ENCODE measurements at places on chromosomes 1 and 21.

DNA sequence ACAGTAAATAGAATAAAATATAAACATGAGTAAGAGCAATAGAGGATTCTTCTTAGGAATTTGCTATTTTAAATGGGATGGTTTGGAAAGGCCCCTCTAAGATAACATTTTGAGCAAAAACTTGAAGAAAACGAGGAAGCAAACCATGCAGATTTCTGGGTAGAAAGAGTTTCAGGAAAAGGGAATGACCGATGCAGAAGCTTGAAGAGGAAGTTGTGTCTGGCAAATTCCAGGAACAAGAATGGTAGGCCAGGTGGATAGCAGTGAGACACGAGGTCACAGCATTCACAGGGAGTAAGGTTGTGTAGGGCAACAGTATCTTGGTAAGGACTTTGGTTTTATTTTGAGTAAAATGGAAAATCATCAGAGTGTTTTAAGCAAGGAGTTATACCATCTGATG lies 108.9 kb downstream of the PEX14 start:
- no peak for DNase-seq

GRCh38 chr1:4597020-4597419 lies 57.4 kb upstream of the AJAP1 start:
- no peak for DNase-seq

- no peak for DNase-seq
Measured at GRCh38 chr1:39116860-39117728, 87.4 kb upstream of the MACF1 start.

GRCh38 chr1:79749607-79750006 lies 743.1 kb upstream of the ADGRL4 start:
- no peak for DNase-seq

DNA sequence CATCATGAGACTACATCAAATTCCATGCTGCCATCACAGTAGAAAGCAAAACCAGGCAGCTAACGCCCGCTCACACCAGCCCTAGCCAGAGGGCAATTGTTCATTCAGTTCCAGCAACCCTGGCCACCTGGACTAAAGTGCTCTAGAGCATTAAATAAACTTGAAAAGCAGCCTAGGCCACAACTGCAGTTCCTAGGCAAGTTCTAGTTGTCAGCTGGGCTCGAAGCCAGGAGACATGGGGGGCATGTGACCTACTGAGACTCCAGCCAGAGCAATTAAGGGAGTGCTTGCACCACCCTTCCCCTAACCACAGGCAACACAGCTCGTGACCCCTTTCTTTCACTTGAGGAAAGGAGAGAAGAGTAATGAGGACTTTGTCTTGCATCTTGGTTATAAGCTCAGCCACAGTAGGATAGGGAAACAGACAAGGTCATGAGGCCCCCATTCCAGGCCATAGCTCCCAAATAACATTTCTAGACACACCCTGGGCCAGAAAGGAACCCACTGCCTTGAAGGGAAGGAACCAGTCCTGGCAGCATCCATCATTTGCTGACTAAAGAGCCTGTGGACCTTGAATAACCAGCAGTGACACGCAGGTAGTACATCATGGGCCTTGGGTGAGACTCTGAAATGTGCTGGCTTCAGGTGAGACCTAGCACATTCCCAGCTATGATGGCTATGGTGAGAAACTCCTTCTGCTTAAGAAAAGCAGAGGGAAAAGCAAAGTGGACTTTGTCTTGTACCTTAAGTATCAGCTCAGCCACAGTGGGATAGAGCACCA lies 77.0 kb downstream of the ZZZ3 start:
- DNase-seq = no peak

DNA sequence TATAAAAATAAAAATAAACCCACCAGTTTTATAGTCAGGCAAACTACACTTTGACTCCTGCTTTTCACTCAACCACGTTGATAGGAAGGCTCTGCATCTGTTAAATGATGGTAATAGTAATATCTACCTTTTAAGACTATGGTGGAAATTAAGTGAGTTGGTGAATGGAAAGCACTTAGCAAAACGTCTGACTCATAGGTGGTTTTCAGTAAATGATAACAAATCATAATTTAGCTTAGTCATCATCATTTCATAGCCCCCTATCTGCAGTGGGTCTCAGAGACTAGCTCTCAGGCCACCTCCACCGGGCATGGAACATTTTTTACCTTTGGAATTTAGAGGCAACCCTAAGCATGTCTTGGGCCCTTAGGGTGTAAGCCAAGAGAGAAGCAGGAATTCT lies 160.0 kb downstream of the PDE4B start:
- DNase-seq = no peak

DNA sequence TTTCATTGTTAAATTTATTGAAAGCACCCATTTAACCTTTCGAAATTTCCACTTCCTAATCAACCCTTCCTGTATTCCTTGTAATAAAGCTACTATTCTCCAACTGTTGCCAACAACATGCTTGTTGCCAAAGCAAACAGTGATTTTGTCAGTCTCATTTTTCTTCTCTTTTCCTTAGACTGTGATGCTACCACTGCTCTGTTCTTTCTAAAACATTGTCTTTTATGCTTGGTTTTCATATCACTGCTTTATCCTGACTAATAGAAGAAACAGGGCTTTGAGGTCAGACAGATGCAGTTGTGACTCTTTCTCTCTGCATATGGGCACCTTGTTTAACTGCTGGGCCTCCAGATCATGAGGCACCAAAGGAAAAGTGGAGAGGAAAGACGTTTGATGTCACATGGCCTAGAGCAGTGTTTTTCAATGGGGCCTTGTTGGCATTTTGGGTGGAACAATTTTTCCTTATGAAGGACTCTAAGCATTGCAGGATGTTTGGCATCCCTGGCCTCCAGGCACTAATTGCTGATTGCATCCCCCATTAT lies 56.1 kb downstream of the HMCN1 start:
- no peak for DNase-seq

DNA sequence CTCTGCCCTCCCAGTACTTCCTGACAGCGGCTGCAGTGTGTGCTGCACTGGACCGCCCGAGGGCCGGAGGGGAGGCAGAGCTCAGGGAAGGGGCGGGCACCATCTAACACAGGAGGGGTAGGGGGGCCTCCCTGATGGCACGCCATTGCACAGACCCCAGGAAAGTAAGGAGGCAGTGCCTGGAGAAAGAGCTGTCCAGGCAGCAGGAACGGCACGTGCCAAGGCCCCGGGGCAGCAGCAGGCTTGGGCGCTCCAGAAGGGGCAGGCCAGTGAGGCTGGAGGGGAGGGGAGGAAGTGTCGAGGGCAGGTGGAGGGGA lies 110.7 kb downstream of the CRYAA start:
- no peak for DNase-seq

GRCh38 chr1:243315455-243315854 lies 59.6 kb downstream of the SDCCAG8 start:
- DNase-seq = no peak

DNA sequence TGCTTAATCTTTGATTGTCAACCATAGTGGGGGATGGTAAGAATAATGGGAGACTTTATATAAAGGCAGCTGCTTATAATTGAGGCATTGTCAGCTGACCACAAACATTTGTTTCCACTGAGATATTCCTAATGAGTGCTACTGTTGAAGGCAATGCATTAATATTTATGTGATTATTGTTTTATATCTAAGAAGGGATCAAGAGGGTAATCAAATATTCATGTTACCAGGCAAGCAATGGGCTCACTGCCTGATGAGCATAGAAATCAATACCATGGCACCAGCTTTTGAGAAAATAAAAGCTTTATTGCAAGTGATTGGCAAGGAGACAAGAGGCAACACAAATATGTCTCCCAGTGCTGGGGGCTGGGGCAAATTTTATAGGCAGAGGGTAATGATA lies 706.7 kb upstream of the ADAMTS5 start:
- DNase-seq = no peak

GRCh38 chr1:101193733-101194169 lies 43.1 kb upstream of the S1PR1 start:
- DNase-seq = no peak

DNA sequence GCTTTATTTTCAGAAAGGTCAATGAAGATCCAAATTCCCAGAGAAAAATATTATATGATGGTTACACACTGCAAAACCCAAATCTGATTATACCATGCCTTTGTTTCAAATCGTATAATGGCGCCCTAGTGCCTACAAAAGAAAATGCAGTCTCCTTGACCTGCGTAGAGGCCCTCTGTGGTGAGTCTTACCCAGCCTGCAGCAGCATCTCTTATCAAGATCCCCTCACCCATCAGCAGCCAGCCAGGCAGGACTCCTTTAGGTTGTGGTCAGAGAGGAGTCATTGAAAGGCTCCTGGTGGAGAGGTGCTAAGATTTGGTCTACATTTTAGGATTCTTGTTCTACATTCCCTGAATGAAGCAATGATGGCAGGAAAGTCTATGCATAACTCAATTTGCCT lies 23.7 kb upstream of the DAB1 start:
- DNase-seq = no peak

DNA sequence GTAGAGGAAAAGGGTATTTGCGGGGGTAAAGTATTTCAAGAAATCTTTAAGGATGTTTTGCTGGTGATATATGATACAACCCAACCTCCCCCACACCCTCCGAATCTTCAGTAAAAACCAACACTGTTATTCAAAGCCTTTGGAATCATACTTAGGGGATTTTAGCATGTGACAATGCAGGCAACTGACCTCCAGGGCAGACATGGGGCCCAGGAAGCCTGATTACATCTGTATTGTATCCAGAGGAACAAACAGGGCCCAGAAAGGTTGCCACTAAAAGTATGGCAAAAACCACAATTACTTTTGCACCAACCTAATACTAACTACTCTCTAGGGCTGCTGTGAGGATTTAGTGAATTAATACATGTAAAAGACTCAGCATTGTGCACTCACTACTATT lies 43.9 kb upstream of the CNN3 start:
- DNase-seq = no peak

DNA sequence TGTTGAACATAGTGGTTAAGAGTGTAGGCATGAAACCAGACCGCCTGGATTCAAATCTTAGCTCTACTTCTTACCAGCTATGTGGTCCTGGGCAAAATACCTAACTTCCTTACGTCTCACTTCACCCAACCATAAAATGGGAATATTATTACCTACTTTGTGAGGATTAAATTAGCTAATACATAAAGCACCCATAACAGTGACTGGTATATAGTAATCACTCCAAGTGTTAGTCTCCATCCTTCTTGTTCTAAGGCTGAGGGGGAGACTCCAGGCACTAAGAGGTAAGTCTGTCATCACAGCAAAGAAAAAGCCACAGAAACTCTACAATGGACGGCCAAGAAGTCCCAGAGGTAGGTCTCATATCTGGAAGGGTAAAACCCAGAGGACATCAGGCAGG lies 2.8 kb downstream of the SMG5 start:
- no peak for DNase-seq

- no peak for DNase-seq
Measured at GRCh38 chr1:186849826-186850225, 21.1 kb downstream of the PLA2G4A start.

DNA sequence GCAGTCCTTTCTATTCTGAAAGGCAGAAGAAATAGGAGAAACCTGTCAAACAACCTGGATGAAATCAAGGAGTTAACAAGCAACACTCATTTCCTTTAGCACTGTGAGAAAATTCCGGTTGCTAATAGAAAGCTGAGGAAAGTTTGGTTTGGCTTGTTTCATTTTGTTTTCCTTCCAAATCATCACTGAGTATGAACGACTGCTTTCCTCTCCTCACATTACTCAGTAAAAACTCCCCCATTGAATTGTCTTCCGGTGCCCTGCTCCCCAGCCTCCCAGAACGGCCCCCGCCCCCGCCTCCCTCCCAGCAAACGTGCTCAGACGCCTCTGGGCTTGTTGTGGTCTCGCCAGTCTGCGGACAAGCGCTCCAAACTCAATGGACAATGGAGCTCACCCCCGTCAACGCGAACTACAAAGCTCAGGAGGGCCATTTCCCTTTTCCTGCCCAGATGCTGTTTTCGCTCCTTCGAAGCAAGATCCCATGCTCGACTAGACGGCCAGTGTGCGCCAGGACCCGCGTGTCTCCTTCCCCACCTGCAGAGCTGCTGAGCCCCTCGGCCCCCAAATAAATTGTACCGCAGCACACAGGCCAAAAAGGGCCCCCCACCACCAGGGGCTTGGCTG lies 747 bp downstream of the STX6 start:
- peak; percentile 71 for DNase-seq

DNA sequence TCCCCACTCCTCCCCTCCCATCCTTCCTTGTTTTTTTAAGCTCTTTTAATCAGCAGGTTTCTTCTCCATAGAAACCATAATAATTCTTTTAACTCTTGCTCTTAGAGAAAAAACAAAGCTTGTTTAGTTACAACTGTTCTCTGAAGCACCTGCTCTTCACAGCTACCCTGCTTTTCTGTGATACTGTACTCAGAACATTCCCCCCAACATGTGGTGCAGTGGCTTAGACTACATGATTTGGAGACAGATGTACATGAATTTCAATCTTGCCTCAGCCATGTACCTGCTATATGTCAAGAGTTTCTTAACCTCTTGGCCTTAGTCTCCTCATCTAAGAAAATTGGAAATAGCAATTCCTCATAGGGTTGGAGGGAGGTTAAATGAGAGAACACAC lies 33.5 kb downstream of the LAMC2 start:
- no peak for DNase-seq

DNA sequence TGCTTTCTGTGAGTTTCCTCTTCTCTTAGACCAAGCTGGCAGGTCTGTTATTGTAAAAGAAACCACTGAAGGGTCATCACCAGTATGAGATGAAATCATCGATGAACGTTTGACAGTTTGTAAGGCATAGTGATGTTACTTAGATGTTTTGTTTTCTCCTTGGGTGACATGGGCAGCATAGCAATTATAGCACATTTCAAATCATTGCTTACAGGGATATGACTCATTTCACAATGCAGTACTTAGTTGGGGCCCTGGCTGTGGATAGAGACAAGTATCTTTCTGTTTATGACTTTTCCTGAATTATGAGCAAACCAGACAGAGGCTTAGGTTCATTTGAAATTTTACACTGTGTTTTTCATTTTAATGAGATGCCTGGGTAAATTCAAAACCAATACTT lies 313.0 kb downstream of the RWDD3 start:
- no peak for DNase-seq

GRCh38 chr1:173410133-173410793 lies 66.9 kb upstream of the PRDX6 start:
- DNase-seq = no peak

- DNase-seq = peak; percentile 12
Measured at GRCh38 chr1:30191154-30191702, 532.2 kb downstream of the MATN1 start.

DNA sequence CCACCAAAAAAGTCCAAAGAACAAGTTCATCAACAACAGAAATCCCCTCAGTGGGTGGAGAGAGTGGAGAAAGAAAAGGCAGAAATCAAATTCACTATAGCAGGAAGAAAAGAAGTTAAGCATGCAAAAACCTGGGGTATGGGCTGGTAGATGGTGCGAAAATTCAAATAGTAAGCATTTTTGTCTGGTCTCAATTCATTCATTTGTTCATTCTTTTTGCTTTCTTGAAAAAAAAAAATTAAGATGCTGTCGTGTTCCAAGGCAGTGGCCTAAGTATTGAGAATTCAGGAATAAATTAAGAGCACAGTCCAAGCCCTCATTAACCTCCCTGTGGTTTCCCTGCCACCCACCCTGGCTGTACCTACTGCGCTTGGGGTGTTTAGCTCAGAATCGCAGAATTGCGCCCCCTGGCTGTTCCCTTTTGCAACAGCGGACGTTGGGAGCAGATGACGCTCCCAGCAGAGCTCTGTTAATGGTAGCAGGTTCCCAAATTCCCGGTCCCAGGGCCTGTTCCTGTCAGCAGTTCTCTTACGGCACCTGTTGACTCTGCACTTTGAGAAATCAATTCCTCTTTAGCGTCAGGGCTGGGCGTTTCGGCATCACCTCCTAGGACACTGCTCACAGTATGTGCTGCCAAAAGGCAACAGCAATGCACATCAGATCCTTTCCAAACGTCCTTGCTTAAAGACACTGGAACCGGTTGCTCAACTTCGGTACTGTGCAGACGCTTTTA lies 34.0 kb upstream of the SSX2IP start:
- peak; percentile 32 for DNase-seq

Data from stimulated activated CD4-positive, alpha-beta T cell treated with anti-CD3 and anti-CD28 coated beads, Interleukin-4, amount 100 ng/mL, for 48 hours (primary cell).